Stimulated activated CD8-positive, alpha-beta memory T cell treated with anti-CD3 and anti-CD28 coated beads, Interleukin-2, amount 100 ng/mL, for 48 hours (primary cell): ENCODE measurements at places on chromosomes 2 and 18.

GRCh38 chr2:240626531-240627300 lies 1.4 kb downstream of the GPR35 start:
- no peak for DNase-seq

- no peak for DNase-seq
These were observed 14.2 kb upstream of the ANKRD44 start for GRCh38 chr2:197324801-197325200.

DNA sequence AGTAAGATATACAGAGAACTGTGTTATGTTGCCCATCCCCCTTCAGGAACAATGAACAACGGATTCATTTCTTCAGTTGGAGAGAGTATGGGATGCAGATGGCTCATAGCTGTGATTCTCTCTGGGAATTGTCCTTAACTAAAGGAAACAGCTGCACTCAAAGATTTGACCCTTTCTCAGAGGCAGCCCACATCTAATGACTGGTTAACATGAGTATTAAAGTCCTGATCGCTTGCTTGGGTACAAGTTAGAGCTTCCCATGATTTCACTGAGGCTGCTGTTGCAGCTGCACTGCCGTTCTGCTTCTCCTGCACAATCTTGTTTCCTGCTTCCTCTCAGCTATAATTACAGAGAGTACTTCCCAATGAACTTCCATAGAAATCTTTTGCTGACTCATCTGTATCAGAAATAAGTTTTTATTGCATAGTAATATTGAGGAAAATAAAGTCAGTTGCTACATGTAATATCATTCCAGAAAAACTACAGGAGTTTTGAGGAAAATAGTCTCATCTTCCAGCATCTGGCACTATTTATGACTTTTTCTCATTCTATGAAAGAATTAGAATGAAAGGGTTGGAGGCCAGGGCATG lies 12.8 kb upstream of the SCN9A start:
- no peak for DNase-seq

- no peak for DNase-seq
These were observed 65.9 kb upstream of the ZFP36L2 start for GRCh38 chr2:43292297-43292696.

DNA sequence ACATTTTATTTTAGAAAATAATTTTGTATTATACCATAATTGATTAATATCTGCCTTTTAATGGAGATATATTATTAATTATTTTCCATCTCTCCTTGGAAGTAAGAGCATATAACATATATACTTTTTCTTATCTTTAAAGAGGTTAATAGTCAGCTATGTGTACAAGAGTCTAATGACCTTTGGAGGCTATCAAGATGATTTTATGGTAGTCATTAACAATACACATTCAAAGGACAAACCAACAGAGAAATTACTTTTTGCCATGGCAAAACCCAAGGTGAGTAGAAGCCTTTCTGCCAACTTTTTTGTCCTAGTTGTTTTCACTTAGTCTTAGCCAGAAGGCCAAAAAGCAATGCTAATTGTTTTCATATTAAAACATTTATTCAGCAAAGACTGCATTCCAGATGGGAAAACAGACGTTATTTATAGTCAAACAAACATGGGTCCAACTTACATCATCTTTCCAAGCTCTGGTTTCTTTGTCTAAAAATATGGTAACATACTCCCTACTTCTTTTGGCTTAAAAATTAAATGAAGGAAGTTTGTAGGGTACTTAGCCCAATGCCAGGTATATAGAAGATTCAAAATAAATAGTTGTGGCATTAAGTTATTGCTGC lies 9.6 kb upstream of the DYNC2LI1 start:
- no peak for DNase-seq

GRCh38 chr2:28313220-28313784 lies 79.4 kb upstream of the FOSL2 start:
- DNase-seq = no peak
